CD4-positive, alpha-beta memory T cell (primary cell): ENCODE measurements at places on chromosomes 2 and 18. TPM values are rescaled to one million over a fixed set of nuclear protein-coding genes. Genes with fewer than 3 reads are reported as not detected.

GRCh38 chr2:221293949-221294742 is 278.0 kb downstream of the EPHA4 start:
- H3K27ac ChIP-seq, result no peak overlapping the region
- no peak for DNase-seq
- H3K4me3 ChIP-seq, result no peak overlapping the region

DNA sequence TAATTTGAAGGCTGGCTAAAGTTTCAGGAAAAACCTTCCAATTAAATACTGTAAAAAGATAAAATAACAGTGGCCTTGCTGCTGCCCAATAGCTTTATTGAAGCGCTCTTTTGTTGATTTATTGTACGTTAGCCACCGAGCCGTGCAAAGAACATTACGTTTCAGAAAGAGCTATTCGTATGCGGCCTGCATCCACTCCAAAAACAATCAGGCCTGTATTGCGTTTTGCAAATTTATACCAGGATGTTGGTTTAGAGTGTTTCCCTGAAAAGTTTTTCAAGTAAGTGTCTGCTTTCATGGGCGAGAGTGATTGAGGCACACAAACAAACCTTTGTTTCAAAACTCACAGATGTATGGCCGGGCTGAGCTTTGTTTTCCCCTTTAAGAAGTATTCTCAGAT is 257.2 kb upstream of the SALL3 start:
- no peak for DNase-seq
- no peak overlapping the region for H3K4me3 ChIP-seq
- no peaks in the 10 kb centered on the region for H3K36me3 ChIP-seq
- H3K27ac ChIP-seq, result no peak overlapping the region
- H3K4me1 ChIP-seq, result no peaks in the 10 kb centered on the region
- H3K27me3 ChIP-seq, result no peaks in the 10 kb centered on the region

DNA sequence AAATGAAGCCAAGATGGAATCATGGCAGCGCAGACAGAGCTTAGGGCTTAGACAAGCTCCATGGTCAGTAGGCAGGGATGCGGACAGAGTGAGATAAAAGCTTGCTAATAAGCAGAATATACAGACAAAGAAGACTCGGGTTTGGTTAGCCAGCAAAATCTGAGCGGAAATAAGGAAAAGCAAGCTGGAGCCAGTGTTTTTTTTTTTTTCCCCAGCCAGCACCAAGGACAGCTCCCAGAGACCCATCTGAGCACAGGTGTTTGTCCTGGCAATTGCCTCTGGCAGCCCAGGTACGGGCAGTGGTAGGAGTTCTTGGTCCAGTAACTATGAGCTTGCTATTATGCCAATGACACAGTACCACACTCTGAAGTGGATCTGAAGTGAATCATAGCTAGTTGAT is 187.6 kb downstream of the ADCYAP1 start:
- H3K4me1 ChIP-seq, result no peaks in the 10 kb centered on the region
- H3K27ac ChIP-seq, result no peak overlapping the region
- no peak overlapping the region for H3K4me3 ChIP-seq
- H3K27me3 ChIP-seq, result no peaks in the 10 kb centered on the region
- H3K36me3 ChIP-seq, result no peaks in the 10 kb centered on the region

- no peak overlapping the region for H3K4me3 ChIP-seq
- no peaks in the 10 kb centered on the region for H3K4me1 ChIP-seq
- no peak for DNase-seq
- no peak overlapping the region for H3K27ac ChIP-seq
Observed at GRCh38 chr18:9517869-9518268, 42.6 kb downstream of the RALBP1 start.

DNA sequence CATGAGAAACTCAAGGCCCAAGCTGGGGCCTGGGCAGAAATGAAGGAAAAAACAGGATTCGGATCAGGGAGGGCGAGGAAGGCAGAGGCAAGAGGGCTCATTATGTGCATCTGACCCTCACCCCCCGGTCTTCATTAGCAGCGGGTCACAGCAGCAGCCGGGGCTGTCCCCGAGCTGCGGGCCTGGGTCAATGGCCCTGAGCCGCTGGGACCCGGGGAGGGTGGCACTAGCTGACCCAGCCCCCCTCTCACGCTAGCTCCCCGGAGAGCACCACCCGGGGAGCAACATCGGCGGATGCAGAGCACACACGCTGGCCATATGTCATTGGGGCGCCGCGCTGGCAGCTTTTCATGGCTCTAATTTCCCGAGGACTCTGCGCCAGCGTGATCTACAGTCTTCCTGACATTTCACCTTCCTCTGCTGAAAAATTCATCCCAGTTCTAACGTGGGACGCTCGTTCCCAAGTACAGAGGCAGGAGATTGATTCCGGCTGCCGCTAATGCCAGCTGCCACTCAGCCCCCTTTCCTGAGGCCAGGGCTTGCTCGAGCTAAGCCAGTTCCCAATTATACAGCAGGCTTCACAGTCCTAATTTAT is 63.7 kb downstream of the EIPR1 start:
- H3K36me3 ChIP-seq, result peaks cover 4% of the 10 kb centered on the region
- no peaks in the 10 kb centered on the region for H3K27me3 ChIP-seq
- H3K4me1 ChIP-seq, result peaks cover 17% of the 10 kb centered on the region
- no peak overlapping the region for H3K27ac ChIP-seq
- no peak overlapping the region for H3K4me3 ChIP-seq
- DNase-seq, result no peak

MAP3K19 gene
- not detected for total RNA-seq

DSG4 gene
- not detected for total RNA-seq

CTNNA2 gene
- not detected for total RNA-seq

TWIST2 gene
- total RNA-seq, result not detected

C1GALT1C1L gene
- total RNA-seq, result not detected
